ENCODE measurements at places on chromosomes 7 and 10.

DNA sequence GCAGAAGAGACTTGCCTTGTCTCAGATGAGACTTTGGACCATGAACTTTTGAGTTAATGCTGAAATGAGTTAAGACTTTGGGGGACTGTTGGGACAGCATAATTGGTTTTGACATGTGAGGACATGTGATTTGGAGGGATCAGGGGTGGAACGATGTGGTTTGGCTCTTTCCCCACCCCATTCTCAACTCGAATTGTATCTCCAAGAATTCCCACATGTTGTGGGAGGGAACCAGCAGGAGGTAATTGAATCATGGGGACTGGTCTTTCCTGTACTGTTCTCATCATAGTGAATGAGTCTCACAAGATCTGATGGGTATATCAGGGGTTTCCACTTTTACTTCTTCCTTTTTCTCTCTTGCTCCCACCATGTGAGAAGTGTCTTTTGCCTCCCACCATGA, 229.7 kb upstream of the KCND2 start:
- DNase-seq: no peak

GRCh38 chr10:74585231-74586087, 240.9 kb upstream of the KAT6B start:
- no peak for DNase-seq

DNA sequence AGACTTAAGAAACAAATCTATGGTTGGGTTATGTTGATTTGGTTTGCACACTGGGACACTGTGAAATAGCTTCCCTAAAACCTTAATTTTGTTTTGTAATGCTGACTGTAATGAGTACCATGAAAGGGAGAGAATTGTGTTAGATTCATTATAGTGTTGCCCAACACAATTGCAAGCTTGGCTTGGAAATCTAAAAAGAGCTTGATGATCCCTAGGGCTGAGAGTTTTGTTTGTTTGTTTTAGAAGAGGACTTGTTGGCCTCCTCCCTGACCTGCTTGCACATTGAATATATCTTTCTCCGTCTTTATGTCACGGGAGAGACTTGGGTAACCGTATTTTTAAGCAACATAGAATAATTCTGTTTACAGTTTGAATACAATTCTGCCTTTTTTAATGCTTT, 410.1 kb downstream of the ARL4A start:
- DNase-seq: no peak

GRCh38 chr10:61992059-61992460, 90.6 kb downstream of the ARID5B start:
- DNase-seq: no peak

DNA sequence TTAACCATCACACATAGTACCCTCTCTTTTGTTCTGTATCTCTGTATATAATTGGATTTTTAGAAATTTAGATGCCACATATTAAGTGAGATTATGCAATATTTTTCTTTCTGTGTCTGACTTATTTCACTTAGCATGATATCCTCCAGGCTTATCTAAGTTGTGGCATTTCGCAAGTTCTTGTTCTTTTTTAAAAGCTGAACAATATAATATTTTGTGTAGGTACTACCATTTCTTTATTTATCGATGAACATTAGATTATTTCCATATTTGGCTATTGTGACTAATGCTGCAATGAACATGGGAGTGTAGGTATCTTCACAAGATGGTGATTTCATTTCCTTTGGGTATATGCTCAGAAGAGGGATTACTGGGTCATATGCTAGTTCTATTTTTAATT, 295.0 kb downstream of the SUGCT start:
- DNase-seq: no peak

GRCh38 chr7:27616914-27617548, 45.7 kb downstream of the HIBADH start:
- no peak for DNase-seq

DNA sequence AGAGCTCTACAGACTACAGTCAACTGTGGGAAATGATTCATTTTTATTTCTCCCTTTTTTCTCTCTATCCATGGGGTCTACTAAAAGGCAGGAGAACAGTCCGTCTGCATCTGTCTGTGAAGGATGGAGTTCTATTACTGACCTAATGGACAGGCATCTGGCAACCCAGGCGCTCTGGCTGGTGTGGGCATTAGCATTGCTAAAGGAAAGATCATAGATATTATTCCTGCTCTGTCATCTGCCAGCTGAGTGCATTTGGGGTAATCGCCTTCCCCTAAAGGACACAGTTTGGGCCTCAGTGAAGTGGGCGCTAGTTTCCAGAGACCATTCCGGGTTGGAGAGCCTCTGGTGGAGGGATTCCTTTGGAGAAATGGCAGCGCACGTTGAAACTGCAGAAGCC, 201.3 kb upstream of the TCERG1L start:
- no peak for DNase-seq

DNA sequence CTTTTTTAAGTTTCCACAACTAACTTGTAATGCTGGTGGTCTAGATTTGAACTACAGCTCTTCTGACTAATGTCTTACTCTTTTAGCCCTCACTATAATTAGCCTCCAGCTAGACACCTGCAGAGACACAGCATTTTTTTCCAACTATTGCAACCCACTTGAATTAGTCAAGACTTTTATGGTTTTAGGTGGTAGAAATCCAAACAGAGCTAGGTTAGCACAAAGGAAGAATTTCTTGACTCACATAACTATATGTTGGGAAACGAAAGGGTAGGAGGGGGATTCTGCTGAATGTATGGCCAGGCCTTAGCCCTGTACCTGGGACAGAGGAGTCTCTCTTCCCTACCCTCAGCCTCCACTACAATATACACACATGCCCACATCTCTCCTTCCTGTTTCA, 586.1 kb downstream of the INHBA start:
- no peak for DNase-seq

- no peak for DNase-seq
These were observed 5.8 kb upstream of the RP9 start for GRCh38 chr7:33114976-33115375.

- DNase-seq: no peak
These were observed 69.4 kb downstream of the ZRANB1 start for GRCh38 chr10:125011171-125011925.

DNA sequence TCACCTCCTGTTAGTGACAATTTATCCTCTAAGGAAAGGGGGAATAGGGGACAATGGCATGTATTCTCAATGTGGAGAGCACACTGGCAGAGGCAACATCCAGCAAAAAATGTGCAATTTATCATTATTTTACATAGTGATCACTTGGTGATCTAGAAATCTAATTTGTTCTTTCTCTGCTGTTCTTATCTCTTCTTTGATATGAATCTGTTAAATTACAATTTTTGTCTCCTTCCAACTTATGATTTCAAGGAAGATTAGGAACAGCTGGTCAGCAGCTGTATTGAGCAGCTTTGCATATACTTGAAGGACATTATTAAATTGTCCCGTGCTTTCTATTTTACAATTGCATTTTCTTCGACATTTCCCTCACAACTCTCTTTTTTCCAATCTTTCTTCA, 213.1 kb downstream of the MAGI2 start:
- no peak for DNase-seq

GRCh38 chr7:116576350-116577319, 51.8 kb downstream of the CAV1 start:
- DNase-seq: no peak

Data from stimulated activated CD8-positive, alpha-beta memory T cell treated with anti-CD3 and anti-CD28 coated beads, Interleukin-2, amount 100 ng/mL, for 1 hour (primary cell).